ENCODE measurements at places on chromosomes 11 and 22.

DNA sequence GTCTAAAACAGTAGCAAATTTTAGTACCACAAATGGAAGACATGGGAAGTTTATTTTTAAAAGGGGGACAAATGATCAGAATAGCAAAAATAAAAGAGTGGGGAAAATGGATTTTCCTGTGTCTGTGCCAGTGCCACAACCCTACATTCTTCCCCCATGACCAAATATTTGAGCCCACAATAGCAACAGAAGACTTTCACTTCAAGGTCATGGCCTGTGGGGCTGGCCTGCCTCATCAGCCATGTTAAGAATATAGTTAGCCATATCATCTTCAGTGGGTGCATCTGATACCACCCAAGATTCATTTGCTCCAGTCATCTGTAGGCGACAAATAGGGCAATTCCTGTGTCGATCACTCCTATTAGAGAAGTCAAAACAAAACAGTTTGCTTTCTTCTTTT is 26.3 kb downstream of the RNF141 start:
- no peak for DNase-seq

DNA sequence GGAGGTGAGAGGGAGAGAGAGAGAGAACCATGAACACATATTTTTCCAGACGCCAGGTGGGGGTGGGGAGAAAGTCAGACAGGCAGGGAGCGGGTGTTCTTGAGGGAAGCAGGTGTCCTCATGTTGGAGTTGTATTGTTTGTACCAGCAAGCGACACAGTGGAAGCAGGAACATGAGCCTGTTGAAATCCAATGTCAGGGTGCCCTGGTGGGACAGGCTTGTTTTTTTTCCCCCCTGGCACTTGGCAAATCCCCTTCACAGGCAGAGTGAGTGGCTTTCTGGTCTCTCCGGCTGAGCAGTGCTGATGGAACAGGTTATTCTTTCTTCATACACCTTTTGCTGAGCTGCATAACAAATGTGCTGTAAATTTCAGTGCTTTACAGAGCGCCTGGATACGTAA is 125.6 kb downstream of the GRIK4 start:
- DNase-seq, result no peak

GRCh38 chr11:48058064-48058463 is 77.7 kb downstream of the PTPRJ start:
- no peak for DNase-seq

- no peak for DNase-seq
Observed at GRCh38 chr22:27100789-27101188, 443.4 kb downstream of the MIAT start.

DNA sequence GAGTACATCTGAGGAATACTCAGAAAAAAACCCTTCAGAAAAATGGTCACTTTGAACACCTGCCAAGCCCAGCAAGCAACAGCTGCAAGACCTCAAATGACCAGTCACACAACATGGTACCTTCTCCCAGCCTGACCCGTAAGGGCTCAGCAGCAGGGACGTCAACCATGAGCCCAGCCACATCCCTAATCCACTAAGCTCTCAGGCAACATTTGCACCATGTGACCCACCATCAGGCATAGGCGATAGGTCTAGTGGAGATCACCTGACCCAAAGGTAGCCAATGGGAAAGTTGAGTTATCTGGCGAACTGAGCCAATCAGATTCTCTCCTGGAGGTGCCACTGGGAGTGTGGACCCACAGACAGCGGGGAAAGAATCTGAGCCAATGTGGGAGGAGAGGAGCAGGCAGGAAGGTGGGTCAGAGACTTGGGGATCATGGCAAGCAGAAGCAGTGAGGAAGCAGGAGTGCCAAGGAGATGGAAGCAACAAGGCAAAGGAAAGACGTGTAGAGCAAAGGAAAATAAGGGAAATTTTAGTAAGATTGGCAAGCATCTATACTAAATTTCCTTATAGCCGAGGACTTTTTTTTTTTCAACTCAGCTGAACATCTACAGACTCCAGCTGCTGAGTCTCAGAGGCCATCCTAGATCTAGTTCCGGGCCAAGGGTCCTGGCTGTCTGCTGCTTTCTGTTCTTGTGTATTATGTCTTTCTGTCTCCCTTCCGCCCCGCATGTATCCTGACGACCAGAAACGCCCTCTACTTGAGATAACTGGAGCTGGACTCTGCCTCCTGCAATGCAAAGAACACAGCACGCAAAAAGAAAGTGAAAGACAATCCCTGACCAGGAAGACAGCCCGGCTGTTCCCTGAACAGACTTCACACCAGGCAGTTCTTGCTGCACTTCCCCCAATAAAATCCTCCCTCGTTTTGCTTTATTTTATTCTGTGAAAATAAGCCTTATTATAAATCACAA is 11.0 kb upstream of the PLAAT2 start:
- DNase-seq, result no peak

DNA sequence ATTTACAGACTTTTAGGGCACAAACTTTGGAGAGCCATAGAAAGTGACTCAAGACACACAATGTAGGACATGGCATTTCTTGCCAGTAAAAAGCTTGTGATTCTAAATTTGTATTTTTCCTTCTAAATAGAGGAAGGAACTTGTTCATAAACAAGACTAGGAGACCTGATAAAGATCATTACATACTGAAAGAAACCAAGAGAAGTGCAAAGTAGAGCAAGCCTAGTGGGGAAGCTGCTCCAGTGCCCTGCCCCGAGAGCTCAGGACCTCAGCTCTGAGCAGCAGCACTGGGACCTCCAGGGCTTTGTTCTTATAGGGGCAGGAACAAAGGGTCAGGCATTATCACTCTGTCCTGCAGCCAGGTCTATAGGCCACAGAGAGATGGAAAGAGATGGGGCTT is 7.2 kb downstream of the IRAG1 start:
- no peak for DNase-seq

DNA sequence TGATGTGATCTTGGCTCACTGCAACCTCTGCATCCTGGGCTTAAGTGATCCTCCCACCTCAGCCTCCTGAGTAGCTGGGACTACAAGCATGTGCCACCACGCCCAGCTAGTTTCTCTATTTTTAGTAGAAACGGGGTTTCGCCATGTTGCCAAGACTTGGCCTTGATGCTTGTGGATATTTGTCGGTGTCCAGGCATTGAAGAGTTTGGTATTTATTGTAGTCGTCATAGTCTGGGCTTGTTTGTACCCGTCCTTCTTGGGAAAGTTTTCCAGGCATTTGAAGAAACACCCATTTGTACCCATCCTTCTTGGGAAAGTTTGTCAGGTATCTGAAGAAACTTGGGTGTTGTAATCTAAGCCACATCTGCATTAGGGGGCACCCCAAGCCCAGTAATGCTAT is 28.7 kb downstream of the FCHSD2 start:
- DNase-seq, result no peak

DNA sequence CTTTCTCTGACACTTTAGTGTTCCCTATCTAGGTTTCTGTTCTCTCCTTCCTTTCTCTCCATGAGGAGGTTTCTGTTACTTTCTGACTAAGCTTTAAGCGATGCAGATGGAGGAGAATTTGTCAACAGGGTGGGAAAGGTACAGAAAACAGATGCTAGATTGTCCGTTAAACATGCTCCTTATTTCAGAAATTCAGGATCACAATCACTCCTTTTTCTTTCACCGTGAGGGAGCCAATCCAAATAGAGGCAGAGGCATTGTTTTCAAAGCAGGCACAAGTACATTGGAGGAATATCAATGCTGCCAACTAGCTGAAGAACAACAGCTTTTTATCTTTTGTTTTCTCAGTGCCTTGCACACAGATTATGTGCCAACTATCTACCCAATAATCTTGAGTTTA is 215.7 kb upstream of the FOLH1 start:
- no peak for DNase-seq

All from naive B cell (primary cell).